Globus pallidus (tissue), 1 donor: ENCODE measurements at places on chromosomes 4 and X.

GRCh38 chr4:41360214-41360920, 103.6 kb downstream of the UCHL1 start:
- peak; percentile 87 for DNase-seq

GRCh38 chrX:49915361-49916222, 6.8 kb upstream of the CLCN5 start:
- DNase-seq: peak; percentile 47

GRCh38 chr4:183348706-183349659, 26.8 kb upstream of the CLDN24 start:
- no peak for DNase-seq

DNA sequence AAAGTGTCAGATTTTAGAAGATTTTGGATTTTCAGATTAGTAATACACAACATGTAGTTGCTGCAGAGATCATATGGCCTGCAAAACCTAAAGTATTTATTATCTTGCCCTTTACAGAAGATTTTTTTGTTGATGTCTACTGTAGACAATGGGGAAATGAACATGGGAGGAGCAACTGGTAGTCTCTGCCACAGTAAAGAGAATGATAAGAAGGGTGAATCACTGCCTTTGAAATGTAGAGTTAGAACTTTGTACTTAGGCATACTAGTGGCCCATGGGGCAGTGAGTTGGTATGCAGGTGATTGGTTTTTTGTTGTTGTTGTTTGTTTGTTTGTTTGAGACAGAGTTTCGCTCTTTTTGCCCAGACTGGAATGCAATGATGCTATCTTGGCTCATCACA, 50.1 kb downstream of the GAB1 start:
- no peak for DNase-seq

GRCh38 chrX:18855919-18856644, 127.8 kb downstream of the PHKA2 start:
- no peak for DNase-seq

GRCh38 chr4:68617003-68617698, 41.0 kb upstream of the UGT2B17 start:
- DNase-seq: no peak

GRCh38 chr4:184727430-184727829, 6.5 kb downstream of the CENPU start:
- no peak for DNase-seq

- no peak for DNase-seq
Observed at GRCh38 chr4:187477224-187477623, 518.3 kb upstream of the ZFP42 start.

- no peak for DNase-seq
Observed at GRCh38 chrX:130625386-130625785, 223.6 kb downstream of the RBMX2 start.

DNA sequence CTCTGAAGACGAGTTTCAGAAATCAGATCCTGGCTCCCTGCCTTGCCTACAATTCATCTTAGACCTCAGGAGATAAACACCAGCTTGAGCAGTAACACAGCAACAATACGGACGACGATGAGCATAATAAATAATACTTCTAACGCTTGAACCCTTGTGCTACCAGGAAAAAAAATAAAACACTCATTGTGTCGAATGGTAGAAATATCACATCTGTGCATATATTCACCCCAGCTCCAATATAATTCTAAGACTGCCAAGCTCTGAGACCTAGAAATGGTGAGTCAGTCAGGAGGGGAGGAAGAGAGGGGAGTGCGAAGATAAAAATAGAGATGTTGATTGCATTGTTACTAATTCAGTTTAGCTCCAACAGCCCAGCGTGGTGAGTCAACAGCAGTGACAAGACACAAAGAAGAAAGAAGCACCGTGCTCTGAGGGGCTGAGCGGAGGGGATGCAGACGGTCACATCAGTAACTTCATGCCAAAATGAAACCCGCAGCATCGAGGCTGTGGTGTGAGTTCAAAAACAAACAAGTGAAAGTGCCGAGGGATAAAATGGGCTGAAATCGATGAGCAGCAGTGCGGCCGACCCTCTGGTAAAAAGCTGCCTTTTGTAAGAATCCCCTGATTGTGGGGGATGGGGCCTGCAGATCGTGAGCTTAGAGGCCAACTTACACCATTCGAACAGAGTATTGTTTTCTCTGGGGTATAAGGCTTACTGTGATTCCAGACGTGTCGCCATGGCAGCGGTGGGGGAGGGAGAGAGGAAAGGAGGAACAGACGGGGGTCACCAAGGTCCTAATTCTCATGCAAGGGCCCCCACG, 150.4 kb downstream of the MGST2 start:
- DNase-seq: peak; percentile 21

DNA sequence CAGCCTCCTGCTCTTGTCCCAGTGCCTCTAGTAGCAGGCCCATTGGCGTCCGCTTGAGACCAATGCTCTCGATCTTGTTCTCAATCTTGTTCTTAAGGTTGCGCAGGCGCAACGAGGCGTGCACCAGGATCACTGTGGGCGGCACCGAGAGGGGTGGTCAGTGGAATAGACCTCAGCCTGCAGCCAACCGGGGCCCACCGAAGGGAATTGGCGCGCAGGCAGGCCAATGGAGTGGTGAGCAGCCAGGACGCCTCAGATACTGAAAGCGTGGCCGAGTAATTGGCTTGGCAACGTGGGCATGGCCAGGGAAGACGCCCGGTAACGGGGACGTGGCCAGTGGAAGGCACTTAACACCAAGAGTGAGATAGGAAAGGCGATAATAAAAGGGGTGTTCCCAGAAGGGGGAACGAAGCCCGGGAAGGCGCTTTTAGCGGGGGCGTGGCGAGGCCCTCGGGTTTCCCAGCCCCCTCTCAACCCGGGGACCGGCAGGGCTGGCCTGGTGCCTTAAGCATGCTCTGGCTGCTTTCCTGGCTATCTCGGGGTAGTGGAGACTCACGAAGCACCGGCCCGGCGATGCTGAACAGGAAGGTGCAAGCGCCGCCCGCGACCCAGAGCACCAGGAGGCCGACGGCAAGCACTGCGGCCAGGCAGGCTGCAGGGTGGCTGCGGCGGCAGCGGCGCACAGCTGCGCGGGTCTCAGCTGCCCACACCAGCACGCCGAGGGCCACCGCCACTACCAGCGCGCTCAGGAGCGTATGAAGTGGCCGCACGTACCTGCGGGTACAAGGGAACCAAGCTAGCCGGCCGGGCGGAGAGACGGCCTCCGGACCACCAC, 1.7 kb downstream of the PRAF2 start:
- no peak for DNase-seq

DNA sequence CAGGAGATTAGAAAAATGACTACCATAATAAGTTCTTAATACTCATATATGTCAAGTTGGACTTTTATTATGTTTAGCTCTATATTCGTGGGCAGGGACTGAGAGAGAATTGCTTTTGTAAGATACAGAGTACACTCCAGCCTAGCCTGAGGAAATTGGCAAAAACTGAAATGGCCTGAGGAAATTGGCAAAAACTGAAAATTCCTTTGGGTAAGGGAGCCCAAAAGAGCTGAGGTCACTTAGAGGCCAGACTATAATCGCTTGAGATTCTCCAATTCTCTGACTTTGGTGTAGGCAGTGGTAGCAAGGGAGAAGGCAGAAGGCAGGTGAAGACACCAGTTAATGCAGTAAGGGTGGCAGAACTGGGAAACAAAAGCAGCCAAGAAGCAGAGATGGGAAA, 124.5 kb upstream of the HCCS start:
- DNase-seq: no peak

DNA sequence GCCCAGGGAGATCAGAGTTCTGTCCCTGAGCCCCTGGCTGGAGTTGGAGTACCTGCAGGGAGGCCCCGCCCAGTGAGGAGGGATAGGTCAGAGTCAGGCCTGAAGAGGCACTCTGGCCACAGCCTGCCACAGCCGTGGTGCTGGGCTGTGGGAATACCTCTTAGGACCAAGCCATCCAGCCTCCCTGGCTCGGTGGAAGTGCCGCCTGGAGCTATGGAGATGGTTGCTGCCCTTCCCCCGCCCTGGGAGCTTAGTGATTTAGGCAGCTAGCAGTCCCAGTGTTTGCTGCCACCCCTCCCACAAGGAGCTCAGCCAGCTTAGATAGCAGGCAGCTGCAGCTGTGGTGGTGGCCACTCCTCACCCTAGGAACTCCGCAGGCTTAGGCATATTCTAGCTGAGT, 446.3 kb upstream of the GNPDA2 start:
- no peak for DNase-seq
